Stimulated activated CD8-positive, alpha-beta memory T cell treated with anti-CD3 and anti-CD28 coated beads, Interleukin-15, amount 100 ng/mL, for 24 hours (primary cell): ENCODE measurements at places on chromosomes 12 and 14.

GRCh38 chr14:64407329-64407728 is 19.2 kb downstream of the MTHFD1 start:
- DNase-seq: no peak

DNA sequence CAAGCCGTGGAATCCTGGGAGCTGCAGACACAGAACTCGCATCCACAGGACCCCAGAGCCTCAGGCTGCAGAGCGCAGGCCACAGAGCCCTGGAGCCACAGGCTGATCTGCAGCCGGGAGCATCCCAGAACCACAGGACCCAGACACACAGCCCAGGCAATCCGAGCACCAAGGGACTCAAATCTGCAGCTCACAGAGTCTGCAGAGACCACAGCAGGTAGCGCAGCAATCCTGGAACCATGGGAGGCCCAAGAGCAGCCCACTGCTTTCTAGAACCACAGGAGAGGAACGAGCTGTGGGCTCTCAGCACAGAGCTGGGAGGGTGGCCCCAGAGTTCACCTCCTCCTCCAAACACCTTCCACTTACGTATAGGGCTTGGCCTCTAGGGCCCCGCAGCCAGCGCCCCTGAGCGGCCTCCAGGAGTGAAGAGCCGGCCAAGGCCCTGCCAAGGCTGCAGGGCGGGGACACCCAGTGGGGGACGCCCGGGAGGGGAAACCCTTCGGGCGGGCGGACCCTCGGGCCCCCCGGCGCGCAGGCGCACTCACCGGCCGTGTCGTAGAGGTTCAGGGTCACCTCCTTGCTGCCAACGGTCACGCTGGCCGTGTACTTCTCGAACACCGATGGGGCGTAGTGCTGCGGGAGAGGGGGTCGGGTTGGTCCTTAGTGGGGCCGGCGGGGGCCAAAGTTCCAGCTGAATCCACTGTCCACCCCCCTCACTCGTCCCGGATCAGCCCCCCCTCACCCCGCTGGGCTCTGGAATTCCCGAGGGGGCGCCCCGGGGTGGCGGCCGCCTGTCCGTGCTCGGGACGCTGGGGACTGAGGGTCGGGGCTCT is 665 bp downstream of the RHOF start:
- no peak for DNase-seq

GRCh38 chr14:98370352-98370751 is 901.6 kb downstream of the BCL11B start:
- no peak for DNase-seq

- DNase-seq: no peak
Measured at GRCh38 chr12:48061938-48062719, 43.8 kb downstream of the SENP1 start.
